SK-MEL-5 (cell line): ENCODE measurements at places on chromosomes 16 and 17.

- peak; percentile 92 for DNase-seq
Observed at GRCh38 chr17:68955181-68955841, at the start of gene ABCA8. ABCA8 (minus strand) TSS chr17:68955392; CDS start chr17:68942034, 13,358 bp downstream.

DNA sequence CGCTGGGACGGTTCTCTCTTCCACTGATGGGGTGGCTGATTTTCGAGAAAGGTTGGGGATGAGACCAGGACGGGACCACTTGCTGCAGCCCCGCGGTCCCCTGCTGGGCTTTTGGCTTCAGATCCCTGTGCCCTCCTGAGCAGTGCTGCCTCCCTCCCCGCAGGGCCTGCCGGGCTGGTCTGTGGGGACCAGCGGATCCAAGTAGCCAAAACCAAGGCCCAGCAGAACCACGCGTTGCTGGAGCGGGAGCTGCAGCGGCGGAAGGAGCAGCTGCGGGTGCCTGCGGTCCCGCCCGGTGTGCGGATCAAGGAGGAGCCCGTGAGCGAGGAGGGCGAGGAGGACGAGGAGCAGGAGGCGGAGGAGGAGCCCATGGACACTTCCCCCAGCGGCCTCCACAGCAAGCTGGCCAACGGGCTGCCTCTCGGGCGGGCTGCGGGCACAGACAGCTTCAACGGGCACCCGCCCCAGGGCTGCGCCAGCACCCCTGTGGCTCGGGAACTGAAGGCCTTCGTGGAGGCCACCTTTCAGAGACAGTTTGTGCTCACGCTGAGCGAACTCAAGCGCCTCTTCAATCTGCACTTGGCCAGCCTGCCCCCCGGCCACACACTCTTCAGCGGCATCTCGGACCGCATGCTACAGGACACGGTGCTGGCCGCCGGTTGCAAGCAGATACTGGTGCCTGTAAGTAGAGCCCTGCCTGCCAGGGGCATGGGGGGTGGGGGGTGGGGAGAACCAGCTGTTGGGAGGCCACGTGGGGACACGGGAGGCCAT lies 28.6 kb downstream of the POLR3E start:
- no peak for DNase-seq

DNA sequence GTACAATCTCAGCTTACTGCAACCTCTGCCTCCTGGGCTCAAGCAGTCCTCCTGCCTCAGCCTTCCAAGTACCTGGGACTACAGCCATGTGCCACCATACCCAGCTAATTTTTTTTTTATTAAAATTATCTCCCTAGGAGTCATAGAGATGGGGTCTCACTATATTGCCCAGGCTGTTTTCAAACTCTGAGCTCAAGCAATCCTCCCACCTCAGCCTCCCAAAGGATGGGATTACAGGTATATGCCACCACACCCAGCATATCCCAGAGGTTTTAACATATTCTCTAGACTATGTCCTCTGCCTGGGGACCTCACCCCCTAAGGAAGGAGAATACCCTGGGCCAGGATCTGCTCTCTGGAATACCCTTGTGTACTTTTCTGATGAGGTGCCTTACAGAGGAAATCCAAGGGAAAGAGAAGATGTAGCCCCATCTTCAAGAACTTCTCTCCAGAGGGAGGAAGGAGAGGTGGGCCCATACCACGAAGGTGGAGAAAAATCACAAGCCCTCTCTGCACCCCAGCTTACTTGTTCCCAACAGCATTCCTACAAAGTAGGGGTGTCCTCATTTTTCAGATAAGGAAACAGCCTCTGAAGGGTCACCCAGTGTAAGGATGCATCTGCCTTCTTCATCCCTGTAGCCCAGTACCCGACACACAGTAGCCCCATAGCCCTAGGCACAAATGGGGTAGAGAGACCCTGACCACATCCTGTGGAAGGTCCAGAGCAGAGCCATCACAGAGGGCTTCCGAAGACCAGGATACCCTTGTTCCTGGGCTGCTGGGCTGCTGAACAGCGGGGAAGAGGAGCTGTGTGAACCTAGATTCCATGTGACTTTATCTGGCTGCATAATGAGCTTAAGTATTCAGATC lies 151.6 kb downstream of the SOCS1 start:
- DNase-seq, result no peak

- peak; percentile 59 for DNase-seq
Observed at GRCh38 chr17:59427425-59427921, 96.0 kb downstream of the YPEL2 start.

GRCh38 chr17:67297454-67297960 lies 52.5 kb upstream of the HELZ start:
- DNase-seq, result no peak

DNA sequence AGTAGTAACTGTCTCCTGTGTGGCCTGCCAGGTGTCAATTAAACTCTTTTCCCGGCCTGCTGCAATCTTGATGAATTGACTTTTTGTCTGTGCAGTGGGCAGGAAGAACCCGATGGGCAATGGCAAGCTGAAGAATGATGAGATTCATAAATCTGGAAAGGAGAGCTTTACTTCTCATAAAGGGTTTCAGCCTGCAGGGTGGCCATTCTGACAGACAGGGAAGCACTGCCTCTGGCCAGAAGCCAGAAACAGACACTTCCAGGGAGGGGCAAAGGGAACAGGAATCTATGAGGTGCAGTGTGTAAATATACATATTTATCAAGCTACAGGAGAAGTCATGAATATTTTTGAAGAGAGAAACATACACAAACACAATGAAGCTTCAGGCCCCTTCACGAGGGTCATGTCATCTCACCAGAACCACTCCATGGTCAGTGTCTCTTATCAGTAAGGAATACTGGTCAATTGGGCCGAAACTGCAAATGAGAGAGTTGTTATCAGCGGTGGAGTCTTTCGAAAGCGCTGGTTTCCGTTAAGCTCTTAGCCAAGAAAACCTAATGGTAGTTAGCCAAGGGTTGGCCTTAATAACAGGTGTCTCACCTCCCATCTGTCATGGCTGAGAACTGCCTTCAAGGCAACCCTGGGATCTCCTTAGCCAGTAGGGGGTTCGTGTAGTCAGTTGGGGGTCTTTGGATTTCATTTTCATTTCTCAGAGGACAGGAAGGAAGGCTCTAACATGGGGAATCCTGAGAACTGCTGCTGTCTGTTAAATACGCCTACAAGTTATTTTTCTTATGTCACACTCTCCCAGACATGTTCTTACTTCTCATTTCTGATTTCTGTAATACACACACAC lies 1.2 kb upstream of the NARF start:
- DNase-seq, result peak; percentile 48
